A172 (cell line): ENCODE measurements at places on chromosomes 16 and 17. TPM values are rescaled to one million over a fixed set of nuclear protein-coding genes. Genes with fewer than 3 reads are reported as not detected.

KCTD2 gene
- total RNA-seq: 25.6 and 25.7 TPM in 2 replicates

SBK1 gene
- 0.45 and 0.48 TPM in 2 replicates for total RNA-seq

TEKT1 gene
- not detected in 2 replicates for total RNA-seq

SMTNL2 gene
- total RNA-seq: 0.34 and 1.8 TPM in 2 replicates

CCL2 gene
- 26.2 and 27.3 TPM in 2 replicates for total RNA-seq

HES7 gene
- total RNA-seq: not detected in 2 replicates

CD300C gene
- 0.45 and 0.46 TPM in 2 replicates for total RNA-seq

KRTAP4-2 gene
- not detected in 2 replicates for total RNA-seq

DNA sequence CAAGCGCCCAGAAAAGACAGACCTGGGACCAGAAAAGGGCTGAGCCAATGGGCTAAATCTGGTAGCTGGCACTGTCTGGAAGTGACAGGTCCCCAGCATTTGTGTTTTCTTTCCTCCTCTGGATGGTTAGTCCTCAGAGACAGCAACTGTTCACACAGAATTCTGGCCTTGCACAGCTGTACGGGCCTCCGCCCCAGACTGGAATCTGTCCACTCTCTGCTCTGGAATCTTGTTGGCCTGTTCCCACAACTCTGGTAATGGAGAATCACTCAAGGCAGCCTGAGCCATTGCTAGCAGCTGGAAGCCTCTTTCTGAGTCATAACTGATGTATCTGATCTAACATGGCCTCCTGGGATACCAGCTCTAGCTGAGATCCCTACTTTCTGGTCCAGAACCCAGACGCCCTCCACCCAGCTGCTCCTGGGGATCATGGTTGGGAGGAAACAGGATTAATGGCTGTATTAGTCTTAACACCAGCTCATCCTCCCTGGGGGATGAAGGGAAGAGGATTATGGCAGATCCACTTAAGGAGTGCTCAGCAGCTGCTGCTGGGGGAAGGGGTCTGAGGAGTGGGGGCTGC is 9.1 kb downstream of the ZNF668 start:
- peak; percentile 97 for DNase-seq

DNA sequence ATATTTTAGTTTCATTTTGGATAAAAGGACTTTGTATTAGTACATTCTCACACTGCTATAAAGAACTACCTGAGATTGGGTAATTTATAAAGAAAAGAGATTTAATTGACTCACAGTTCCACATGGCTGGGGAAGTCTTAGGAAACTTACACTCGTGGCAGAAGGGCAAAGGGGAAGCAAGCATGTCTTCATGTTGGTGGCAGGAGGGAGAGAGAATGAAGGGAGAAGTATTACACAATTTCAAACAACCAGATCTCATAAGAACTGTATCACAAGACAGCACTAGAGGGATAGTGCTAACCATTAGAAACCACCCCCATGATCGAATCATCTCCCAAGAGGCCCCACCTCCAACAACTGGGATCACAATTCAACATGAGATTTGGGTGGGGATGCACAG is 142.9 kb downstream of the USP31 start:
- DNase-seq: no peak

DNA sequence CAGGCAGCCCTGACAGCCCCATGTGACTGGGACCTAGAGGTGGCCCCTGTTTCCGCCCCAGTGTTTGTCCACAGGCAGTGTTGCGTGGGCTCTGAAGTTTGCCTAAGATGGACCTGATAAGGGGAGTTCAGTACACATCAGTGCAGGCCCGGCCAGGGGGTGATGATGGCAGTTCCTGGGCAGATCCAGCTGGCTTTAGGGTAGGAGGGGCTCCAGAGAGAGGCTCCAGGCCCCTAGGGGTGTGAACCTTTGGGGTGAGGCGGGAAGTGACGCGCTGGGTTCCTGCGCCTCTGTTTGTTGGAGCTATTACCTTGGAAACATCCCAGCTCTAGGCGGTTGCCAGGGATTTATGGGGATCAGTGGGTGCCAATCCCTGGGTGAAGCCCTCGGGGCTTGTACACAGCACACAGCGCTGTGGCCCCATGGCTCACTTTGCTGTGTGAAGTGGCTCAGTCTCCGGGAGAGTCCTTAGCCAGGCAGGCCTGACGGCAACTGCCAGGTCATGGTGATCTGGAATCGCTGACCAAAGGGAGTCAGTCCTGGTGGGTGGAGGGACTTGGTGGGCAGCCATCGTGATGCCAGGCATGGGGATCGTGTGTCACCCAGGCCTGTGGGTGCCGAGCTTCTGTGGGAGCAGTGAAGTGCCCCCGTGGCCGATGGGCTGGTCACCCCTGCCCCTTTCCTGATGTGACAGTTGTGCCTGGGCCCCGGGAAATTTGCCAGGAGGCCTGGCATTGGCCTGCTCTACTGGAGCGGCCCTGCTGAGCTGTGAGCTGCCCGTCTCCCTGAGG is 146.1 kb downstream of the SEC14L1 start:
- DNase-seq: peak; percentile 99

GRCh38 chr17:77124192-77124889 is 16.4 kb upstream of the SEC14L1 start:
- DNase-seq: peak; percentile 97

GRCh38 chr17:338442-339192 is 14.0 kb downstream of the RPH3AL start:
- no peak for DNase-seq

DNA sequence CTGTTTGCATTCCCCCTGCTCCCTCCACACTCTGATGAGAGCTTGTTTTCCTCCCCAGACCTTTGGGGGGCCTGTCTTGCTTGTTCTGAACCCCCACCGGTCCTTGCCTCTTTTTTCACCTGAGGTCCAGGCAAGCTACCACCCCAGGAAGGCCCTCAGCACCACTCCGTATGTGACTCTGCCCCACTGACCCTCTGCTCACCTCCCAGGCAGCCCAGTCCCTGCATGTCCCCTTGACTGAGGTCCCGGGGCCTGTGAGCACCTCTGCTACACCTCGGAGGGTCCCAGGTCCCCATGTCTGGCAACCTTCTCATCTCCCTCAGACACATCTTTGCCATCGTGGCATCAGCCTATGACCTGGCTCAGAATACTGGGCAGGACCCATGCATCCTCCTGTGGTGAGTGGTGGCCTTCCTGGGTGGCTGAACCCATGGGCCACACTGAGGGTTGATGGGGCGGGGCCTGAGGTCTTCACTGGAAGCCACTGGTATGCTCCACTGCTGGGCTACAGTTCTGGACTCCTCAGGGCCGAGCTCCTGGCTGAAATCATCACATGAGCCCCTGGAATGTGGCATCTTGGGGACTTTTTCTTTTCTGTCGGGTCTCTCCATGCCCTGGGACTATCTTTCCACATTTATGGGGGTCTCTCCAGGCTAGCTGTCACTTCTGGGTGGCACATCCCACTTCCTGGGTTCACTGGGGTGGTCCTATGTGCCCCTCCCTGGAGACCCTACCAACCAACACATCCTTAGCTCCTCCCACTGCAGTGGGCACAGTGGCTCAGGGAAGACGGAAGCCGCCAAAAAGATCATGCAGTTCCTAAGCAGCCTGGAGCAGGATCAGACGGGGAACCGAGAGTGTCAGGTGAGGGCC is 3.5 kb downstream of the MYO15B start:
- no peak for DNase-seq

- no peak for DNase-seq
Observed at GRCh38 chr17:17004251-17004996, 32.5 kb upstream of the TNFRSF13B start.

GRCh38 chr16:80604600-80605355 is 64.0 kb downstream of the DYNLRB2 start:
- no peak for DNase-seq

DNA sequence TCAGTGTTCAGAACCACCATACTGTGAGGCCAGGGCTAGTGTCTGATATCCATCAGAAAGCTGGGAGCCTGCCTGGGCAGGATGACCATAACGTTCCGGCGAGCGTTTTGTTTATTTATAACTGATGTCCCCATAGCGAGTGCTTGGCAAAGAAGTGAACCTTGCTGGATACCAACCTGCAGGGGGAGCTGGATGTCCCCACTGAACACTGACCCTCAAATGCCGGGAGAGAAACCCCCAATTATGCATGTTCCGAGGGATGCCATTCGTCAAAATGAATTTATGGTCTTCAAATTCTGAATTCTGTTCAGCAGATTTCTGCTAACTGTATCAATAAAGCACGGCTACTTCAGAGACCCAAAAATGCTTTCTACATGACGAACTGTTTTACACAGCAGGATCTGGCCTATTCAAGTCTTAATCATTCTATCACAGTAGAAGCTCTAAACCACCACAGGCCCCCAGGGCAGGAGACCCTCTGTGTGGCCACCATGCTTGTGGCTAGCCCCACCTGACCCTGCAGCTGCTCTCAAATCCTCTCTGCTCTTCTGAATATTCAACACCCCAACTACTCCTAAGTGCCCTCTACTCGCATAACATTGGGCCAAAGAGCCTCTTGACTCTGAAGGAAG is 15.2 kb downstream of the MED24 start:
- DNase-seq: peak; percentile 66

- DNase-seq: no peak
Observed at GRCh38 chr16:30096862-30097563, 1.0 kb upstream of the YPEL3 start.

- peak; percentile 18 for DNase-seq
Observed at GRCh38 chr17:36198831-36199465, 2.4 kb upstream of the CCL3L1 start.

- DNase-seq: no peak
Observed at GRCh38 chr17:1039511-1040215, 42.7 kb downstream of the TIMM22 start.

DNA sequence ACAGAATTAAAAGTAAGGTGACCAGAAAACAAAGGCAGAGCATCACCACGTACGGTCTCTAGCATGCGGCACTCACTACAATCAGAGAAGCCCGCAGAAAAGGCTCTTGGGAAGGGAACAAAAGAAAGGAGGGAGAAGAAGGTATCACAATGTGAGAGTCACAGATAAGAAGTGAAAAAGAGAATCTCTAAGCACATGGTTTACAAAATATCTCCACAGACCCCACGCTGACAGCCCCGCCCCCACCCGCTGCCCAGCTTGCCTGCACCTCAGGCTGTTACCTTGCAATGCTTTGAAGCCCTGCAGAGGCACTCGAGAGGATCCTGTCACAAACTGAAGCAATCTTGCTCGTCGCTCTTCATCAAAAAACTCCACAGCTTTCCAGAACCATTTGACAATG is 40.5 kb downstream of the CEP95 start:
- no peak for DNase-seq

- DNase-seq: peak; percentile 65
Observed at GRCh38 chr16:10616756-10617640, 36.6 kb upstream of the EMP2 start.

- no peak for DNase-seq
Observed at GRCh38 chr16:66229651-66230050, 136.8 kb upstream of the CDH5 start.

DNA sequence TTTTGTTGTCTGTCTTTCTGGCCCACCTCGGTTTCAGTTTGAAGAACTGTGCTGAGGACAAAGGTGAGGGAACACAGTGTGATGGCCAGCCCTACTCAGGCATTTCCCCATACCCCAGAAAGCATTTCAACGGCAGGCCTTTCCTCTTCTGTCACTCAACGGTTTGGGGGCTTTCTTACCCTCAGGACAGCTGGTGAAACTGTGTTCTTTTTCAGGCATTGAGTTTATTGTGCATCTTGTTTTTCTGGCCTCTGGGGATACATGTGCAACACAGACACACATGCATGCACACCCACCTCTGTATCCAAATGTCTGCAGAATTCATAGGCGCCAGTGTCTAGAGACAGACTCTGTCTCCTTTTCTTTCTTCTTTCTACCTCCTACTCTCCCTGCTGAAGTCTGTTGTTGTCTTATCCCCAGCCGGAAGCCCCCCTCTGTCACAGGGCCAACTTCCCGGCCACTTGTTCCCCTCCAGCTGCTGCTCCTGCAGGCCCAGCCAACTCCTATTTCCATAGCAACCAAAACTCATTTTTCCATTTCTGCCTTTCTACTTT is 17.0 kb downstream of the CHD9 start:
- no peak for DNase-seq

GRCh38 chr17:22270381-22270780 is 578.1 kb downstream of the KCNJ18 start:
- no peak for DNase-seq

GRCh38 chr17:81382851-81383250 is 12.4 kb upstream of the BAHCC1 start:
- DNase-seq: no peak

- no peak for DNase-seq
Observed at GRCh38 chr17:70370816-70371215, 201.5 kb downstream of the KCNJ2 start.

GRCh38 chr16:16048904-16049582 is 99.6 kb downstream of the ABCC1 start:
- no peak for DNase-seq

DNA sequence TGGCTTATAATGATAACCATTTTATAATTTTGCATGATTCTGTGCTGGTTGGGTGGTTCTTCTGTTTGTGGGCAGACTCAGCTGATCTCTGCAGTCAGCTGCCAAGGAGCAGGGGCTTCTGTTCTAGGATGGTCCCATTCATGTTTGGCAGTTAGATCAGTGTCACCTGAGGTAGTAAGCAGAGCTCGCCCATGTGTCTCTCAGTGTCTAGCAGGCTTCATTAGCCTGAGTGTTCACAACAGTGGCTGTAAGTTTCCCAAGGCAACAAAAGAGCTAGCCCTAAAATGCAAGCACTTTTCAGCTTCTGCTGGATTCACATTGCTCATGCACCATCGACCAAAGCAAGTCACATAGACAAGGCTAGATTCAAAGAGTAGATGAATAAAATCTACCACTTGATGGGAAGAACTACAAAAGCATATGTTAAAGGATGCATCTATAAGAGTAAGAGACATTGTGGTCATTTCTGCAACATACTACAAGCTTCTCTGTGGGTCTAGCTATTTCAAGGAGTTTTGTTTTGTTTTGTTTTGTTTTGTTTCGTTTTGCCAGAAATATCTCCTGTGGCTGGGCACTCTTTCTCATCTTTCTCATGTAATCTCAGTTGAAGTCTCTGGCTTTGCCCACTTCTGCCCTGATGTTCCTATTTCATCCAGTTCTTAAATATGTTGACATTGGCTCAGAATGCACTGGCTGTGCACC is 180.8 kb downstream of the HS3ST4 start:
- no peak for DNase-seq

GRCh38 chr16:66790130-66790733 is 11.2 kb downstream of the TERB1 start:
- DNase-seq: no peak

DNA sequence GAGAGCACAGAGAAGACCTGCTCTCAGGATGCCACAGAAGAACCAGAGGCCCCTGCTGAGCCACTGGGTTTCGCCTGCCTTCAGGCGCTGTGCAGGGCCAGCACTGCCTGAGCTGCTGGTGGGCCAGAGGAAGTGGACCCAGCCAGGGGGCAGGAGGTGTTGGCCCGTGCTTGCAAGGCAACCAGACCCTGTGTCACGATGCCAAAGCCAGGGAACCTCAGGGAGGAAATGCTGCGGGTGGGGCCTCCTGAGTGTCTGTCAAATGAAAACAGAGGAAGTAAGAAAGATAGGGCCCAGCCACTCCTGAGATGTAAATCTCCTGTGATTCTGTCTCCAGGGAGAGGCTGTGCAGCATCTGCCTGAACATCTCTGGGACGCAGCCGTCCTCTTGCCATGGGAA is 58.1 kb upstream of the ADORA2B start:
- DNase-seq: no peak

DNA sequence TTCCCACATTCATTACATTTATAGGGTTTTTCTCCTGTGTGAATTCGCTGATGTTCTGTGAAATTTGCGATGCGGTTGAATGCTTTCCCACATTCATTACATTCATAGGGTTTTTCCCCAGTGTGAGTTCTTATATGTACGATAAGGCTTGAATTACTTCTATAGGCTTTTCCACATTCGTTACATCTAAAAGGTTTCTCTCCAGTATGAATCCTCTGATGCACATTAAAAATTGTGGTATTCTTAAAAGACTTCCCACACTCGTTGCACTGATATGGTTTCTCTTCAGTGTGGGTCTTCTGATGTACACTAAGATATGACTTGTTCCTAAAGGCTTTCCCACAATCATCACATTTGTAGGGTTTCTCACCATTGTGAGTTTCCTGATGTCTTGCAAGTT is 30.4 kb downstream of the ZNF624 start:
- DNase-seq: no peak
